ENCODE measurements at places on chromosomes 6 and 20.

DNA sequence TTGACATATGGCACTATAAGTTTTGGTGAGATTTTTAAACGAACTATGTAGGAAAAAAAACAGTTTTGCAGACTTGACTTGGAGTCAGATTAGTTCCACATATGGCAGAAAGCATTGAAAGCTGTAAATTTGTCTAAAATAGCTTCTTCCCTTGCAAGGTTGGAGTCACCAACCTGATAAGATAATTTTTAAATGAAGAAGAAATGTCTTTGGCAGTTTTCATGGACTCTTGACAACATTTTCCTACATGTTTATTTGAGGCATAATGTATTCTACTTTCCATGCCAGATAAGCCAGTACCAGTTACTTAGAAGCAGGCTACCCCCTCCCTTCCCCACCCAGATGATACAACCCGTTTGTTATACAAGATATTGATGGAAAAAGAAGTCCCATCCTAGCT is 5.2 kb downstream of the KLHL32 start:
- DNase-seq: no peak

DNA sequence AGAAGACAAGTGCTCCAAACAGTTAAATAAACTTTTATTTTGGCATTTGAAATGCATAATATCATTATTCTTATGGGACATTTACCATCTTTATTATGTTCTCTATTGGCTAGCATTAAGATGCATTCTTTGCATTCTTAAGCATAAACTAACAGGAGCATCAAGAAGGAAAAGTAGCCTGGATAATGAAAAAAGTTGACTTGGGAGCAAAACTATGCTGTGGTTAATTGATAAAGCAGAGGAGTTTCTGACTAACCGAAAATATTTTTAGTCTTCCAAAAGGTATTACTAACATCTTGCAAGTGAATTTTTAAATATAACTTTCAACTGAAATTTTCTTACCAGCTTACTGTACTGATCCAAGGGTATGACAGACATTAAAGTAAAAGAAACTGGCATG is 140.3 kb downstream of the FLRT3 start:
- no peak for DNase-seq

DNA sequence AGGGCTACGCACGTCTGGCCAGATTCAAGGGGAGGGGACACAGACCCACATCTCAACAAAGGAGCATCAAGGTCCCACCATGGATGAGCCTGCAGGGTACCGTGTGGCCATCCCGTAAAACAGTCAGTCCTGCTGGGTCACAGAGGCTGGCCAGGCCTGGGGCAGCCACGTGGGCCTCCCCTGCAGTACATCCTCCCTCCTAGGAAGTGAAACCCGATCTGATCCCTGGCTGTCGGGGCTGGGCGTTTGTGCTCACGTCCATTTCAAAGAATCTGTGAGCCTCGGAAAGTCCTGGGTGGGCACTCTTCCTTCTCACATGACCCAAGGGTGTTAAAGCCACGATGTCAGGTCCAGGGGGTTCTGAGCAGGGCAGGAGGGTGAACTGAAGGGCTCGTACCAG is 14.3 kb downstream of the SULF2 start:
- DNase-seq: no peak

GRCh38 chr6:137871831-137872454 is 4.9 kb downstream of the TNFAIP3 start:
- DNase-seq: peak; percentile 10

DNA sequence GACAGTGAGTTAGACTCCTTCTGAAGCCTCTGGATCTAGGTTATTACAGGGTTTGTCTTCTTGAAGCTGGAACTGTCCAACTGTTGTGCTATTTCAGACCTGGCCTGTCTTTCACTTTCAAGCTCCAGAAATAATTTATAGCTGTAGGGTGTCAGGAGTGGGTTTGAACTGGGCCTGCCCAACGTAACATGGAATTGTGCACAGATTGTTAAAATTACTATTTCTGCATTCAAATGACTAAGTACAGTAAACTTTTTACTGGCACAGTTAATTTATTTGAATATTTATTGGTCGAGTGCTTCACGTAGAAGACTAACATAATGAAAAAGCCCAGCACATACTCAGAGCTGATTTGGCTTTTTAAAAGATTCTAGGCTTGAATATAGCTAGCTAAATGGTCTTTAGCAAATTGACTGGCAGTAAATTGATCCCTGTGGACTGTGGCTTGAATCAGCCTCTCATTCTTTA is 74.3 kb downstream of the ARID1B start:
- no peak for DNase-seq

DNA sequence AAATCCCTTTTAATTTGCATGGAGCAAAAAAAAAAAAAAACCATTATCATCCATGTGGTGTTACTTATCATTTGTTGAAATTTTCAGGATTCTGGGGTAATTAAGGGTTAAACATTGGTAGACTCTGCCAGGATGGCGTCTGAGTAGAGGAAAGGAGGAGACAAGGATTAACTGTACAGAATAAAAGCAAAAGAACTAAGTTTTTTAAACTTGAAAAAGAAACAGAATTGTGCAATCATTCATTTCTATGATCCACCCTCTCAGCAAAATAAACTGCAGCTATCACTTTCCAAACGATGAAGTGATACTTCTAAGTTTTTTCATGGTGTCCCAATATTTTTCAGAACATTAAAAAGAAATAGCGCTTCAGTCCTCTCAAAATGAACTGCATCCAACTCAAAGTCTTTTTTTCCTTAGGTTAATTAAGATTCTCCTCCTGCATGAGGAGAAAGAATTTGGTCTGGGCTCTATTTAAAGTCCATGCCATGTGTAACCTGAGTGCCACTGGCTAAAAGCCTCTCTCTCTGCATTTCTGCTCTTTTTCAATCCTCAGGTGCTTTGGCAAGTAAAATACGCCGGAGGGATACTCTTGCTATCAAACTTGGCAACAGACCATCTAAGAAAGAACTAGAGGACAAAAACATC is 69.5 kb upstream of the LTV1 start:
- no peak for DNase-seq

Measured in AML-193 (cell line).